Neuronal stem cell (in vitro differentiated cells): ENCODE measurements at places on chromosomes 5 and 9.

- no peak for DNase-seq
Observed at GRCh38 chr5:9408964-9409363, 136.9 kb downstream of the SEMA5A start.

- peak; percentile 83 for DNase-seq
Observed at GRCh38 chr5:82858151-82859025, 218.8 kb downstream of the TMEM167A start.

GRCh38 chr5:113178073-113178779 is 201.6 kb downstream of the DCP2 start:
- no peak for DNase-seq

DNA sequence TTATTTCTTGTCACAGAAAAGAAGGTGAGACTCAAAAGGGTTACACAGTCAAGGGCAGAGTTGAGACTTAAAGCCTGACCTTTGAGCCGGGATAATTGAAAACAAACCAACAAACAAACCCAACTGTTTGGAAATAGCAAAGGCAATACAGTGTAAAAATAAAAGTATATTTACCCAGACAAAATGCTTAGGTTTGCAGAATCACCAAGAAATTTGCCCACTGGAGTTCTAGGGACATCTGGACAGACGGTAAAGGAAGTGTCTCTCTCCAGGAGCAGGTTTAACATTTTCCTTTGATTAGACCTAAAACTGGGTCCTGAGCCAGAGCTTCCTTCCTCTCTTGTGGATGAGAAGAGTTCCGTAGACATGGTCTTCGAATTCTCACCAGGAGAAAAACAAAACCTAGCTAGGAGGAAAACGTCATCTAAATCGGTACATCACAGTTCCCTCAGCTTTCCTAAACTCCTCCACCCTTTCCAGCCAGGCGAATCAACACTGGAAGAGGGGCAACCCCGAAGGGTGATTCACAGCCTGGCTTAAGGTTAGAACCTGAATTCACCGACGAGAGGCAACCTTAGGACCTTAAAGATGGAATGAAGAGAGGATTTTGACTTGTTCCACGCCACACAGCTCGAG is 673 bp downstream of the CDC25C start:
- DNase-seq: no peak

GRCh38 chr5:78405829-78406750 is 45.7 kb downstream of the SCAMP1 start:
- DNase-seq: no peak

DNA sequence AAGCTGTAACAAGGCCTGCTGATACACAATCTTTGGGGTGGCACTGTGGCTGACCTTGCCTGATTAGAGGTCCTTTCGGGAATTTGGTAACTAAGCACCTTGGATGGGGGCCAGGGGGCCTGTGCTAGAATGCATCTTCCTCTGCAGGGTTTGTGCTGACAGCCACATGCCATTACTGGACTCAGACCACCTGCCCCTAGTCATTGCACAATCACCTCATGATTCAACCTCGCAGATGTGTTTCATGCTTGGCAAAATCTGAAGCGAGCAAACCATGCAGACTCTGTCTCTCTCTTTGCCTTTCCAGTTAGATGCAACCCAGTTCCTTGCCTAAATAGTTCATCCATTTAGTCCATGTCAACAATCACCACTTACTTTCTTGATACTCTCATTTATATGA is 96.5 kb upstream of the ERCC6L2 start:
- no peak for DNase-seq

DNA sequence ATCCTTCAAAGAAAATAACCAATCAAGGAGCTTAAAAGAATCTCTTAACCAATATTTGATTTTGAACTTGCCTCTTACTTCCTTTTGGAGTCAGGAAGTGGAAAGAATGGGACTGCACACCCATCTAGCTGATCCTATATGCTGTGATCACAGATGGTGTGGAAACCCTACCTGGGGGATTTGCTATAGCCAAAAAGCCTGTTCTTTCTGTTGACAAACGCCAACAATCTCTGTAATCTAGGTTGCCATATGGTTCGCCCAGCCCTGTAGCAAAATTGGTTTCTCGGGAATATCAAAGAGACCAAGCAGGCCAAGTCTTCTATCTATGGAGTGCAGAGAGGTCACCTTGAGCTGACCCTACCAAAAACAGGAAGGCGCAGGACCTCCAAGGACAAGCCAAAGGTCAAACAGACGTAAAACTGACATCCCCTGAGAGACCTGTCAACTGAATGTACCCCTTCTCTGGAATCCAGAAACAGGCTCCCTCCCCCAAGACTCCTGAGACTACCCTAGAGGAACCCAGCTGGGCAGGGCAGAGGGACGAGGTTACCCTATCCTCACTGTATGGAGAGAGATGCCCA is 19.4 kb downstream of the NRG2 start:
- no peak for DNase-seq
